ENCODE measurements at places on chromosomes 11 and 22. TPM values are rescaled to one million over a fixed set of nuclear protein-coding genes. Genes with fewer than 3 reads are reported as not detected.

APOBEC3B gene
- 31.5 TPM for total RNA-seq

C11orf21 gene
- not detected for total RNA-seq

MMP7 gene
- 23.0 TPM for total RNA-seq

CECR2 gene
- total RNA-seq = 0.12 TPM

RGL4 gene
- total RNA-seq = not detected

CENPM gene
- 40.3 TPM for total RNA-seq

FIBIN gene
- not detected for total RNA-seq

C11orf86 gene
- total RNA-seq = 57.8 TPM

TRIM49D1 gene
- not detected for total RNA-seq

FGF19 gene
- 0.03 TPM for total RNA-seq

MMP8 gene
- total RNA-seq = not detected

MMP3 gene
- 0.24 TPM for total RNA-seq

LGR4 gene
- 35.9 TPM for total RNA-seq

Measured in A549 treated with CpdA at 1 μM for 4 hours (cell line).